Stimulated activated CD8-positive, alpha-beta memory T cell treated with anti-CD3 and anti-CD28 coated beads, Interleukin-15, amount 100 ng/mL, for 4 hours (primary cell): ENCODE measurements at places on chromosomes 7 and 10.

- DNase-seq: no peak
These were observed 107.2 kb downstream of the VPS41 start for GRCh38 chr7:38801786-38802185.

- DNase-seq: no peak
These were observed 1046.2 kb downstream of the XPNPEP1 start for GRCh38 chr10:108877095-108877561.

DNA sequence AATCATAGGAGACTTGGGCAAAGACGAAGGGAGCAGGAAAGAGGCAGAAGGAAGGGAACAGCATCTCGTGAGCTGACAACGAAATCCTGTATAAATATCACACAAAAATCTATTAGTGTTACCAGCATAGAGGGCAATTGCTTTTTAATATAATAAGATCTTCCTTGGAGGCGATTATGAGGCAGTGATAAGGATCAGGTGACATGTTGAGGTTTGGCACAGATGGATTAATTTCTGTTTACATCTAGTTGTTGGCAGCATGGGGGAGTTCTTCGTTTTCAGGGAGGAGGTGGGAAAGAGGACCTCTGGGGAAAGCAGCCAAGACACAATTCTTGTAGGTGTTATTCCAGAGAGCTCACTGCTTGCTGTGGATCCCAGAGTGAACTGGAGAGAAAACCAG, 163.8 kb downstream of the PLXNA4 start:
- no peak for DNase-seq

GRCh38 chr7:149885191-149886017, 11.6 kb downstream of the ATP6V0E2 start:
- no peak for DNase-seq

DNA sequence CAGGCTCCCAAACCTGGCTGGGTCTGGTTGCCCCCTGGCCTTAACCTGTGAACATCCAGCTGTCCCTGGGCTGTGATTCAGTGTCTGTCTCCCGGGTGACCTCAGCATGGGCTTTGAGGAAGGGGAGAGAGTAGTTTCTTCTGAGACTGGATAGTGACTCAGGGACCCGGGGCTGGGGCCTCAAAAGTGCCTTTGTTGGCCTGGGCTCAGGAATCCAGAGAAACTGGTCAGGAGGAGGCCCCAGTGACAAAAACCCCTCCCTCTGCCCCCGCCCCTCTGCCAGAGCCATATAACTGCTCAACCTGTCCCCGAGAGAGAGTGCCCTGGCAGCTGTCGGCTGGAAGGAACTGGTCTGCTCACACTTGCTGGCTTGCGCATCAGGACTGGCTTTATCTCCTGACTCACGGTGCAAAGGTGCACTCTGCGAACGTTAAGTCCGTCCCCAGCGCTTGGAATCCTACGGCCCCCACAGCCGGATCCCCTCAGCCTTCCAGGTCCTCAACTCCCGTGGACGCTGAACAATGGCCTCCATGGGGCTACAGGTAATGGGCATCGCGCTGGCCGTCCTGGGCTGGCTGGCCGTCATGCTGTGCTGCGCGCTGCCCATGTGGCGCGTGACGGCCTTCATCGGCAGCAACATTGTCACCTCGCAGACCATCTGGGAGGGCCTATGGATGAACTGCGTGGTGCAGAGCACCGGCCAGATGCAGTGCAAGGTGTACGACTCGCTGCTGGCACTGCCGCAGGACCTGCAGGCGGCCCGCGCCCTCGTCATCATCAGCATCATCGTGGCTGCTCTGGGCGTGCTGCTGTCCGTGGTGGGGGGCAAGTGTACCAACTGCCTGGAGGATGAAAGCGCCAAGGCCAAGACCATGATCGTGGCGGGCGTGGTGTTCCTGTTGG, at the start of gene CLDN4:
CLDN4 (plus strand) TSS at position 316 of the 903 bp plus-strand sequence; CDS start at position 522, 206 bp downstream.
- DNase-seq: no peak

DNA sequence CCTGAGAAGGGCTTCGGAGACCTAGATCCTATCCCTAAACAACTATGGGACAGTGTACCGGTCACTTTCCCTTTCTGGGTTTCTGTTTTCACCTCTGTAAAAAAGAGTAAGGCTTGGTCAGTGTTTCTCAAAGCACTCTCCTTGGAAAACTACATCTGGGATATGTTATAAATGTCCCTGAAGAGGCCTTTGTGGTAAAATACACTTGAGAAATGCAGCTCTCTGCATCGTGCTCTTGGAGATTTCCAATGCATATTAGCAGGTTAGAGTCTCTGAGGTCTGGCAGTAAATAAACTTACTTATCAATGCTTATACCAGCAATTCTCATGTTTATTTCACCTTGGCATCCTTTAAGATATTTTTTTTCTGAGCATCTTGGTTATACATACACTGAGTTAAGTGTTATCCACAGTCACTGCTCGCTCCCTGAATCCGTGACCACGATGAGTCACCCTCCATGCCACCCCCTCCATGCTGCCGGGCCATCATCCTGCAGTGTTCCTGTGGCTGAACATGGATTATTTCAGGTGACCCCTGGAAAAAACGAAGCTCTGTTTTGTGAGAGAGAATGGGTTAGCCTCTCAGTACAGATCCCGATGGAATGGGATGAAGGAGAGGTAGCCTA, 3.3 kb upstream of the TBXAS1 start:
- no peak for DNase-seq

DNA sequence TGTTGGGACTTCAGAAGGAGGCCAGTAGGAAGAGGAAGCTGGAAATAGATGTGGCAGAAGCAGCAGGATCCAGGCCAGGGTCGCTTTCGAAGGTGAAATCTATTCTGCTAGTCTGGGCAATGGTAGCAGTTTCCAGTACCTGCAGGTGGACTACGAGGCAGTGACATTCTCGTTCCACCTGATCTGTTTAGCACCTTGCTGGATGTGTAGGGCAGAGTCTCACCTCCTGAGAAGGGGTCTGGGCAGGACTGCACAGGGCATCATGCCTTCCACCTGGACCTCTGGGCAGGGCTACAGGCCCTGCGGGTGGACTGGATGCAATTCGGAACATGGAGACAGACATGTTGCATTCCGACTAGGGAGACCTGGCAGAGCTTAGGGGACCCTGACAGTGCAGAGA, 254.8 kb upstream of the ZNF32 start:
- no peak for DNase-seq

DNA sequence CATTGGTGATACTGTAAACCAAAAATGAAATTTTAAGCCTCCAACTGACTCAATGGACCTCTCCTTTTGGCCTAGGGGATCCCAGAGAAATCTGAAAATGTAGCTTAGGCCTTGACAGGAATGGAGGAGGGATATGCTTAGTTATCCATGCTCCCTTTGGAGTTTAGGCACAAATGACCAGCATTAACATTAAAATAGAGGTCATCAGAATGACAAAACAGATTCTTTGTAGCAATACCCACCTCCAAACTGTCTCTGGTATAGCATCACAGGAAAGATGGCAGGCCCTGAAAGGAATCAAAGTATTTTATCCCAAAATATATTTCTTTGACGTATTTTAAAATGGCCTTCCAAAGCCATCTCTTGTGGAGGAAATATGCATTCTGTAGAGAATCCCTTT, 39.1 kb upstream of the LRRN3 start:
- no peak for DNase-seq

DNA sequence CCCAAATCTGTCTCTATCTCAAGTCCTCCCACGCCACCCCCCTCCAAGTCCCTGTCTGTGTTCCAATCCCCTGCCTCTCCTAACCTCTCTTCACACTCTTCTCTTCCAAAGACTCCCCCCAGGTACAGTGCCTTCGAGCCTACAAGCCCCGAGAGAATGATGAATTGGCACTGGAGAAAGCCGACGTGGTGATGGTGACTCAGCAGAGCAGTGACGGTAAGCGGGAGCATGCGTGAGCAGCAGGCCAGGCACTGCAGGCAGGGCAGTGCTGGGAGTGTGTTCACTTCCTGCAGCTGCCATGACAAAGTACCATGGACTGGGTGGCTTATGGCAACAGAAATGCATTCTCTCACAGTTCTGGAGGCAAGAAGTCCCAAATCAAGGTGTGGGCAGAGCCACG, 23.4 kb downstream of the ARHGEF5 start:
- no peak for DNase-seq

- no peak for DNase-seq
These were observed 22.3 kb downstream of the PDGFA start for GRCh38 chr7:497346-497745.

DNA sequence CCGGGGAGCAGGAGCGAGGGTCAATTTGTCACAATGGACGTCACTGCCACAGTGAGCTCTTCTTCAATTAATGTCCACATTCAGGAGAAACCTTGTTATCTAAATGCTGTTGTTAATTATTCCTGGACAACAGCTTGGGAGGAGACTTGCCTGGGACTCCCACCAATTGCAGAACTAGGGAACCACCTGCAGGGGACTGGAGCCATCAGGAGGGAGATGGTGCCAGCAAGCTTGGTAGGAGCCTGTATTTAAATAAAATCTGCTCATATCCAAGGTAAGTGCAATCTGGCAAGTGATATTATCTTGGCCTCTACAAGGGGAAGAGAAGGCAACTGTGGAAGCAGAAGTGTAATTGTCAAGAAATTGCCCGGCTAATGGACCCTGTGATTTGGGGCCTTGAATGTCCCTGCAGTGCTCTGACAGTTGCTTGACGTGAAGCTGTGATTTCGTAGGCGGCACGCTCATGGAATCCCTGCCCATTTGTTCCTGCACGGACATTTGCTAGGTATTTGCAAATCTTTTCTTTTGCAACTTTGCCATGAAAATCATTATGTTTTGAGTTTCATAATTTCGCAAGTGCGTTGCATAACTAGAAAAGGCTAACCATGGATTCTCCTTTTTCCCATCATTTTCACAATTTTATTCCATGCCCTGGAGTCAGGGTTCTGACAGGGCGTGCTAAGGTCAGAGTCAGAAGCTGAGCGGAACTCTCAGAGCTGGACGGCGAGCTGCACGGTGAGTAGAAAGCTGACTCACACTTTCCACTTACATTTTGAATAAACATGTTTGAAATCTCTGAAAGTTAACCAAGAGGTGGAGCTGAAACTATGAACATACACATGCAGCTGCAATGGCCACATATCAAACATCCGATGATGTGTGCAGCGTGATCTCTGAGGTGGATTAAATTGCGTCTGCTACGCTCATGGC, 84.9 kb upstream of the TCERG1L start:
- DNase-seq: no peak

DNA sequence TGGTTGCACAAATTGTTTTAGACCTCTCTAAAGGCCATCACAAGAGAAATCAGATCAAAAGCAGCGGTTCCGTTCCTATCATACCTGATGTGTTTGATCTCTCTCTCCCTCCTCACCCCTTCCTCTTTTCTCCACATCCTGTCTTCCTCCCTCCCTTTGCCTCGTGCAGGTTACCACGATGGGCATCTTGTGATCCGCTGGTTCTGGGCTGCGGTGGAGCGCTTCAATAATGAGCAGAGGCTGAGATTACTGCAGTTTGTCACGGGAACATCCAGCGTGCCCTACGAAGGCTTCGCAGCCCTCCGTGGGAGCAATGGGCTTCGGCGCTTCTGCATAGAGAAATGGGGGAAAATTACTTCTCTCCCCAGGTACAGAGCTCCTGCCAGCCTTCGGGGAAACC, 28.5 kb upstream of the STK17A start:
- no peak for DNase-seq

GRCh38 chr10:126073606-126074005, 177.2 kb downstream of the FANK1 start:
- no peak for DNase-seq

DNA sequence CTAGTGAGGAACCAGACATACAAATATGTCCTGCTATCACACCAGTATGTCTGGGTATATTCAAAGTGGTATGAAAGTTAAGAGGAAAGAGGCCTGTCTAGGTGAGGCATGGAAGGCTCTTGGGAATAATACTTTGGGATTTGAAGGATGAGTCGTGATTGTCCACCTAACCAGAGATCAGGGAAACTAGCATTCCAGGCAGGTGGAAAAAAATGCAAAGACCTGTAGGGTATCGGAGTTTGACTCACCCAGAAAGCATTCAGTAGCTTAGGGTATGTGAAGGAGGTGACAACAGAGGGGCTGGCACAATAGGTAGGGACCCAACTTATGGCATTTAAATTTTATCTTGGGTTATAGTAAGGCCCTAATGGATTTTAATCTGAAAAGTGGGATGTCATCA, 950 bp upstream of the GCC1 start:
- no peak for DNase-seq

DNA sequence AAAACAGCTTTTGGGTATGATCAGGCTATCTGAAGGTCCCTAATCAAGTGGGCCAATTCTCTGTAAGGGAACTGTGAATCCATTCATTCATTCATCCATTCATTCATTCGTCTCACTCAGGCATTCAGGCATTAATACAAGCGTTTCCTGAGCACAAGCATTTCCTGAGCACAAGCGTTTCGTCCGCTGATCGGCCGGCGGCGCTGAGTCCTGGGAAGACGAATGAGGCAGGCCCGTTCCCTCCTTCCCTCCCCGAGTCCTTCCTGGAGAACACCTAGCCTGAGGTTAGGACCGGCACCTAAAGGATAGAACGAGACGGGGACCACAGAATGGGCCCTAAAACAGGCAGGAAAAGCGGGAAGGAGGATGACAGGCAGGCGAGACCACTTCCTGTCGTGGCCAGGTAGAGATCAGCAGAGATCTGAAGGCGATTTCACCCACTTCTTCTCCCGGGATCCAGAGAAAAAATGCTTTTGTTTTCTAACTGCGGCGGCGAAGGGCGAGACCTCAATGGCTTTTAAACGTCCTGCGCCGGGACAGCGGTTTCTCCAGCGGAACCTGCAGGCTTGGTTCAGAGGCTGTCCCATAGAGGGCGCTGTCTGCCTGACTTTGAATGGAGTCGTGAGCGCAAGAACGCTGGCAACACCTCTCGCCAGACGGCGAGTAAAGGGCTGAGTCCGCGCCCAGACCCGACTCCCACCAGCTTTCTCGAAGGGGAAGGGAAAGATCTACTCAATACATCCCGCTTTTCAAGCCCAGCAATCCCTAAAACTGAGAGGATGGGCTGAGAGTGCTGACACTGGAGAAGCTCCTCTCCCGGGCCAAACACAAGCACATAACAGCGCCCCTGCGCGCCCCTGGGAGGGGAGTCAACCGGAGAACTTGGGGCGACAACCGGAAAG, 2.9 kb upstream of the HMX3 start:
- DNase-seq: peak; percentile 63

GRCh38 chr10:89798092-89798491, 96.7 kb downstream of the KIF20B start:
- no peak for DNase-seq

DNA sequence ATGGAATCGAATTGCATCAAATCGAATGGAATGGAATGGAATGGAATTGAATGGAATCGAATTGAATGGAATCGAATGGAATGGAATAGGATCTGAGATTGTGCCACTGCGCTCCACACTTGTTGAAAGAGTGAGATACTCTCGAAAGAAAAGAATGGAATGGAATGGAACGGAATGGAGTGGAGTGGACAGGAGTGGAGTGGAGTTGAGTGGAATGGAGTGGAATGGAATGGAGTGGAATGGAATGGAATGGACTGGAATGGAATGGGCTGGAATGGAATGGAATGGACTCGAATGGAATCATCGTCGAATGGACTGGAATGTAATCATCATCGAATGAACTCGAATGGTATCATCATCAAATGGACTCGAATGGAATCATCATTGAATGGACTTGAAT, 38.0 kb downstream of the ZNF716 start:
- no peak for DNase-seq
